ENCODE measurements at places on chromosomes 16 and 17.

GRCh38 chr16:74026373-74027281, 270.0 kb upstream of the PSMD7 start:
- no peak for DNase-seq

GRCh38 chr16:88448461-88449266, 4.4 kb upstream of the ZFPM1 start:
- DNase-seq = no peak

- DNase-seq = no peak
Measured at GRCh38 chr16:19861811-19862327, 22.8 kb downstream of the GPRC5B start.

- no peak for DNase-seq
Measured at GRCh38 chr16:80741724-80742123, 62.7 kb downstream of the CDYL2 start.

- no peak for DNase-seq
Measured at GRCh38 chr17:70791748-70792443, 622.6 kb downstream of the KCNJ2 start.

Measured in NCI-H1694 (cell line).